ENCODE measurements at places on chromosomes 7 and 10.

- no peak for DNase-seq
Observed at GRCh38 chr7:45658716-45659495, 84.7 kb downstream of the ADCY1 start.

GRCh38 chr10:79447911-79448731, 2.7 kb upstream of the ZCCHC24 start:
- no peak for DNase-seq

DNA sequence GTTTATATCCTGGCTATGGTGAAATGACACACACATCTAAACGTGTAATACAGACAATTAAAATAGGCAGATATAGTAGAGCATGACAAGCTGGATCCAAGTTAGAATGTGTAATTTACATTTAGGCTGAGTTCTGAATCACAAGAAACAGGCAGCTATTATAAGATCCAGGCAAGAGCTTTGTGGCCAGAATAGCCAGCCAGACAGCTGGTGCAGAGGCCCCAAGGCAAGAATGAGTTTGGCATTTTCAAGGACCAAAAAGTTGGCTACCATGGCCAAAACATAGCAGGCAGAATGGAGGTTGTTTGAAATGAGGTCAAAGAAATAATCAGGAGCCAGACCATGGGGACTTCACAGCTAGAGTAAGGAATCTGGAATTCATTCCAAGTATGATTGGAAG, 281.7 kb downstream of the MTERF1 start:
- DNase-seq, result no peak

DNA sequence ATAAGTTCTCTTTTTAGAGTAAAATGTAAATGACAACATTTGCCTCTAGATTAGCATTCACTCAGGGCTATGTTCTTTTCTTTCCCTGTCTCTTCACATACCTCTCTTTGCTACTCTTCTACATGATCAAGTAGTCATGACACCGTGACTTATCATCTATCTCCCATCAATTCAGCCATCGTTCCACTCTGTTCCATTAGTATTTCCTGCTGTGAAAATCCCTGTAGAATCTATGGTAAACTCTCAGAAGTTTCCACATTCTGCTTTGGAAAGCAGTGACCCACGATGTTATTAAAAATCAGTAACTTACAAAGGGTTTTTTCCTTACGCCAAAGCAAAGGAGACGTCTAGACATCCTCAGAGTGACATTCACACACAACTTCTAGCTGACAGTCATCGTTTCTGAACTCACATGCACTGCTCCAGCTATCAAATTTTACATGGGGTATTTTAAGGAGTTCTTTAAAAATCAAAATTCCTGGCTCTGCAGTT, 135.6 kb downstream of the SEMA3C start:
- no peak for DNase-seq

DNA sequence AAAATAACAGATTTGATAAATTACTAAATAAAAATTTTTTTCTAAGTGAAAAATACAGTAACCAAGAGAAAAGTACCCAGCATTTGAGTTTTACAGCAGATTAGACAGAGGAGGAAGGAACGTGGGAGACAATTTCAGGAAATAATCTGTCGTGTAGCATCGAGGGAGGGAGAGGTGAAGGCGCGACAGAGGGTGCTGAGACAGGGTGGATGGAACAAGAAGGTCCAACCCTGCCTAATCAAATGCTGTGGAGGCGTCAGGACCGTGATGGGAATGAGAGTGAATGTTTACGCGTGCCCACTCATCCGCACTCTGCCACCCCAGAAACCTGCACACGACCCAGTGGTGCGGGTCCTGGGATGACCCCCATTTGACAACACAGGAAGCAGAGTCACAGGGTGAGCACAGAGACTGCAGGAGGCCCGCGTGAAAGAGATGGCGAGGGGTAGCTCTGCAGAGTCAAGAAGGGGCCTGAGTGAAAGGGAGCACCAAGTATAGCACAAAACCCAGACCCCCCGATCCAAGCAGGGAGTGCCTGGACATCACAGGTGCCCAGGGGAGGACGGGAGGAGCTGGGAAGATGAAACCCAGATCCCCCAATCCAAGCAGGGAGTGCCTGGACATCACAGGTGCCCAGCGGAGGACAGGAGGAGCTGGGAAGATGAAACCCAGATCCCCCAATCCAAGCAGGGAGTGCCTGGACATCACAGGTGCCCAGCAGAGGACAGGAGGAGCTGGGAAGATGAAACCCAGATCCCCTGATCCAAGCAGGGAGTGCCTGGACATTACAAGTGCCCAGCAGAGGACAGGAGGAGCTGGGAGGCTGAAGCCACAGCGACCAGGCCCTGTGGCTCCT, 558.9 kb downstream of the DNAJB6 start:
- DNase-seq, result no peak

DNA sequence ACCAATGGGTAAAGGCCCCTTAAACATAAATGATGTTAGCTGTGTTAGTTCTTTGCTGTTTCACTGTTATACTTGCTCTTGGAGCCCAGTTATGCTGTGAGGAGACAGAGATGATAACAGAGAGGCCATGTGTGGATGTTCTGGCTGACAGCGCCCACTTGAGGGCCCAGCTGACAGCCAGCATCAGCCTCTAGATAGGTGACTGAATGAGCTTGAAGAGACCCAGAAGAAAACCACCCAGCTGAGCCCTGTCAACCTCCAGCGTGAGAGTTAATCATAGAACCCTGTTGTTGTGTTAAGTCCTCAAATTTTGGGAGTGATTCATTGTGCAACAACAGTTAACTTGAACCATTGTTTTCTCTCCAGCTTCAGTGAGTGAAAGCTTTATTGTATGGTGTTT, 91.7 kb downstream of the GLRX3 start:
- no peak for DNase-seq

GRCh38 chr7:134701272-134701671, 54.6 kb downstream of the BPGM start:
- peak; percentile 58 for DNase-seq

- peak; percentile 63 for DNase-seq
Observed at GRCh38 chr7:46352004-46352954, 431.2 kb upstream of the IGFBP3 start.

DNA sequence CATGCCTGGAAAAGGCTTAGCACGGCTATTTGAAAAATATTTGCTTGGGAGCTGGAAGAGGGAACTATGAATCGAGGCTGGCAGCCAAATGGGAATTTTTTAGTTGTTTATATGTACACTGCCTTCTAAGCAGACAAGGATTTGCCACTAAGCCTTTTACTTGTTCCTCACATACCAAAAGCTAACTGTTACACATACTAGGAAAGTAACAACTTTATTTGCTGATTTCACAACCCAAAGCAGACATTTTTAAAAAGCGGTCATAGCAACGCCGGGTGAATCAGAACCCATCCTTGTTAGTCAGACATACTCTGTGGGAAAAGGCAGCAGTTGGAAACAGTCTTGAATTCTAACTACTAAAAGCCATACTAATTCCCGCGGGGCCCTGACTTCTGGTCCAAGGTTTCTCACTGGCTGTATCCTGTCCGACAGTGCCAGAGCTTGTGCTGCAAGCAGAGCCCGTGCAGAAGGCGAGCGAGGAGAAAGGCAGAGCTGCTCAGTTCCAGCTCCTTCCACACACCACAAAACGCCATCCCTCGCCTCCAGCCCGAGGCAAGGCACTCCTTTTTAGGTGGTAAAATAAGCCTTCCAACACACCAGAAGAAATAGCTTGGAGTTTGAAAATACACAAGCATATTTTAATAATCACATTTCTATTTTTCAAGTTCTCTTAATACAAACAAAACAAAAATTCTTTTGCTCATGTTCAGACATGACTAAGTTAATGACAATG, 89.2 kb downstream of the RNF216 start:
- DNase-seq, result peak; percentile 70

- DNase-seq, result peak; percentile 99
Observed at GRCh38 chr7:44999245-45000092, 532 bp upstream of the CCM2 start.

DNA sequence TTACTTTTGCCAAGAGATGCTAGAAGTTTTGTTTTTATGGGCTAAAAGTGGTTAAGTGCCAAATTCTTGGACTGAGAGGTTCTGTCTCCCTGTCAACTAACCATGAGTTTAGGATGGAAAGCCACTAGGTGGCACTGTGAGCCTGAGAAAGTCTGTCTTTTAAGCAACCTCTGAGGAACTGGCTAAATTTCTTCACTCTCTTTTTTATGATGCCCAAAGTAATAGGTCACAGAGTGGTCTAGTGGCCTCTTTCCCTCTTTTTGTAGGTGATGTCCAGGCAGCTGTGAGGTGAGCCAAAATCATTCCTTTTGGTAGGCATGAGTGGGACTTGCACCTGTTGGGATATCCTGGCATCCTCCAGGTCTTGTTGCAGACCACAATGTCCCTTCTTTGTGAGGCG, 56.8 kb downstream of the SND1 start:
- peak; percentile 83 for DNase-seq

DNA sequence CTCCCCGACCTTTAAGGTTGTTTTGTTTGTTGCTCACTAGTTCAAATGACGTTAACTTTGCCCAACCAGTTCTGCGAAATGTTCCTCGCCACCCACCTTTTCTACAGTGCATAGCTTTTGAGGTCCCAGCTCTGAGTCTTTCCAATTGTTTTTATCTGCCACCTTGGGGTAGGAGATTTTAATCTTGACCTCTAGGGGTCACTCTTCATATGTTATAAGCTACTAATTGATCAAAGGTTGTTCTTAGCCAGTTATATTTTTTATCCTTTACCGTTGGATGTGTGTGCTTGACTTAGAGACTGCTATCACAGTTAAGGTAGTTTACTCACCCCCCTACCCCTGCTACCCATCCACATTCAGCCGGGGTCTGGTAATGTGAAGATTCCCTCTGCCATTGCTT, 372.4 kb downstream of the SUGCT start:
- DNase-seq, result no peak

DNA sequence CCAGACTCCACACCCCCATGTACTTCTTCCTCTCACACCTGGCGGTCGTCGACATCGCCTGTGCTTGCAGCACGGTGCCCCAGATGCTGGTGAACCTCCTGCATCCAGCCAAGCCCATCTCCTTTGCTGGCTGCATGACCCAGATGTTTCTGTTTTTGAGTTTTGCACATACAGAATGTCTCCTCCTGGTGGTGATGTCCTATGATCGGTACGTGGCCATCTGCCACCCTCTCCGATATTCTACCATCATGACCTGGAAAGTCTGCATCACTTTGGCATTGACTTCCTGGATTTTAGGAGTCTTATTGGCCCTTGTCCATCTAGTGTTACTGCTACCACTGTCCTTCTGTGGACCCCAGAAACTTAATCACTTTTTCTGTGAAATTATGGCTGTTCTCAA, 4.8 kb downstream of the OR2A25 start:
- no peak for DNase-seq

DNA sequence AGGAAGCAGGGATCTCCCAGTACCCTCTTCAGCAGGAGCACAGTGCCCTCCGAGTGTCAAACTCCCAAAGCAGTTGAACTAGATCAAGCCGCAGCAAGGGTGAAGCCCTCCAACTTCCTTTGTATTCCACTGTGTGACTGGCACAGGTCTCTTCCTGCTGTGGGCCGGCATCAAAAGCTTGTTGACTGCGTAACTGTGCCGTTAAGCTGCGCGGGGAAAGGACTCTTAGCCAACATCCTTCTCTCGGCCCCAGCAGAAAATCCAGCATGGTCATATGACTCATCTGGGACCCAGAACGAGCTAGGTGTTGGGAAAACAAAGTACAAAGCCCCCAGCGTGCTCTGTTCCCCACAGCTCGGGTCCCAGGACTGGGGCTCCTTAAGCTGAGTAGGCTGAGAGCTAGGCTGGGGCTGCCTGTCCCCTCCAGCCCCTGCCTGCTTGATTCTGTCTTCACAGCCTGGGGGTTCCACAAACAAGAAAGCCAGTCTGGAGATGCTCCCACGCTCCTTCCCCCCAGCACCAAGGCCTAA, 52.2 kb downstream of the COL17A1 start:
- no peak for DNase-seq

GRCh38 chr7:14734839-14735321, 167.7 kb downstream of the DGKB start:
- no peak for DNase-seq

- DNase-seq, result no peak
Observed at GRCh38 chr10:15309221-15309620, 61.9 kb downstream of the FAM171A1 start.

GRCh38 chr7:81004098-81004497, 85.2 kb upstream of the SEMA3C start:
- no peak for DNase-seq

DNA sequence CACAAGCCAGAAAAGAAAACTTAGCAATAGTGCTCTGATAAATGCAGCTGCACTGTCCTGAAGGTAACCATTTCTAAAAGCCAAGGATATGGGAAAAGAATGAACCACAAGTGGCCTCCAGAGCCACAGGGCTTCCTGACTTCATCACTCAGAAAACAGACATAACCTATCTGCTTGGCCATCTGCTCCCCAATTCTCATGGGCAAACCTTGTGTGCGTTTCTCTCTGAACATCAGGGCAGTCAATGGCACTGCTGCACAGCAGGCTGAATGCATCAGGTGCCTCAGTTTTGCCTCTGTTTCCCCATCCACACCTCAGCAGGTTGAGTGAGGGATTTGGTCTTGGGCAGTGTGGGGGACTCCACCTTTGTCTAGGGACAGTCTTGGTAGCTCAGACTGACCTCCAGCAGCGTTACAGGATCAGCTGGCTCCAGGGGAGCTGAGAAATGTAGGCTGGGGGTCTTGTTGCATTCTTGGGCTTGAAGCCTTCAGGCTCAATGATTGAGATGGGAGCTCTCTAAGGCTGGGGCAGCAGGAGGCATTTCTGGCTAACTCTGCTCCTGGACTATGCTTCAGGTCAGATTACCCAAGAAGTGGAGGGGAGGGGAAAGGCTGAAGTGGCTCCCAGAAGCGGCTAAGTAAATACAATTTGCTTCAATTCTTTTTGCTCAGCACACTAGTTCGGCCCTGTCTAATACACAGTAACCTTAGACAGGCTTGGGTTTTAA, 23.6 kb upstream of the PDLIM1 start:
- DNase-seq, result no peak

- no peak for DNase-seq
Observed at GRCh38 chr7:38686888-38687287, 55.7 kb upstream of the AMPH start.

GRCh38 chr10:96448021-96448457, 65.7 kb downstream of the TLL2 start:
- peak; percentile 49 for DNase-seq

- peak; percentile 88 for DNase-seq
Observed at GRCh38 chr7:137801003-137801402, 45.8 kb downstream of the DGKI start.

DNA sequence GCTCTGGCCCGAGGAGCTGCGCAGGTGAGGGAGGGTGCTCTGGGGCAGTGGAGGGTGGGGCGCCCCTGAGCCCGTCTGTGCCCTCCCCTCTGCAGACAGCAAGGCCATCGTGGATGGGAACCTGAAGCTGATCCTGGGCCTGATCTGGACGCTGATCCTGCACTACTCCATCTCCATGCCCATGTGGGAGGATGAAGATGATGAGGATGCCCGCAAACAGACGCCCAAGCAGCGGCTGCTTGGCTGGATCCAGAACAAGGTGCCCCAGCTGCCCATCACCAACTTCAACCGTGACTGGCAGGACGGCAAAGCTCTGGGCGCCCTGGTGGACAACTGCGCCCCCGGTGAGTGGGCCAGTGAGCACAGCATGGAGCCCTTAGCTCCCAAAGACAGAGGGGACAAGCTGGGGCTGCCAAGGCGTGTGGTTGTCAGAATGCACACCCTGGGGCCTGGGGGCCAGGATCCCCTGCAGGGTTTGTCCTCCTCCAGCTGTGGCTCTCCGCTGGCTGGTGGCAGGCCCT, 5.1 kb downstream of the FLNC start:
- DNase-seq, result no peak

- no peak for DNase-seq
Observed at GRCh38 chr10:113219446-113219845, 269.4 kb downstream of the TCF7L2 start.
